ENCODE measurements at places on chromosomes 3 and 15.
A peak's percentile ranks its signal among the peaks of the same experiment; 100 is the strongest.

DNA sequence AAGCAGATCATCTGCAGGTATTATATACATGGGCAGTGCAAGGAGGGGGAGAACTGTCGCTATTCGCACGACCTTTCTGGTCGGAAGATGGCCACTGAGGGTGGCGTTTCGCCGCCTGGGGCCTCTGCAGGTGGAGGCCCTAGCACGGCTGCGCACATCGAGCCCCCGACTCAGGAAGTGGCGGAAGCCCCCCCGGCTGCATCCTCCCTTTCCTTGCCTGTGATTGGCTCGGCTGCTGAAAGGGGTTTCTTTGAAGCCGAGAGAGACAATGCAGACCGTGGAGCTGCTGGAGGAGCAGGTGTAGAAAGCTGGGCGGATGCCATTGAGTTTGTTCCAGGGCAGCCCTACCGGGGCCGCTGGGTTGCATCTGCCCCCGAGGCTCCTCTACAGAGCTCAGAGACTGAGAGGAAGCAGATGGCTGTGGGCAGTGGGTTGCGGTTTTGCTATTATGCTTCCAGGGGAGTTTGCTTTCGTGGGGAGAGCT lies 639 bp downstream of the MKRN3 start:
- DNase-seq = no peak

- DNase-seq = no peak
Observed at GRCh38 chr3:11565072-11565471, 78.6 kb downstream of the VGLL4 start.

DNA sequence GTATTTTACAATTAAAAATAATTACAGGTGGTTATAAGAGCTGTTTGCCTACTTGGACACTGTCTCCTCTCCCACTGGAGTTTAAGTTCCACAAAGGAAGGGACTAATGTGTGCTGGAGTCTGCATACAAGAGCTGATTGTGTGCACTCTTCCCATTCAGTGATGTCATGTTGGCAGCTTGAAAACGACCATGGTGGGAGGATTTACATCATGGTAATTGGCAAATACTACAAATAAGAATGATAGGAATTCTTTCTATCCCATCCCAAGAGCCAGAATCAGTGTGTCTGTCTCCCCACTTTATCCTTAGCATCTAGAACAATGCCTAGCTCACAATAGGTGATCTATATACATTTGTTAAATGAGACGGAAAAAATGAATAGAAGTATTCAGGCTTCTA lies 14.1 kb downstream of the ITGA11 start:
- DNase-seq = peak; percentile 53

DNA sequence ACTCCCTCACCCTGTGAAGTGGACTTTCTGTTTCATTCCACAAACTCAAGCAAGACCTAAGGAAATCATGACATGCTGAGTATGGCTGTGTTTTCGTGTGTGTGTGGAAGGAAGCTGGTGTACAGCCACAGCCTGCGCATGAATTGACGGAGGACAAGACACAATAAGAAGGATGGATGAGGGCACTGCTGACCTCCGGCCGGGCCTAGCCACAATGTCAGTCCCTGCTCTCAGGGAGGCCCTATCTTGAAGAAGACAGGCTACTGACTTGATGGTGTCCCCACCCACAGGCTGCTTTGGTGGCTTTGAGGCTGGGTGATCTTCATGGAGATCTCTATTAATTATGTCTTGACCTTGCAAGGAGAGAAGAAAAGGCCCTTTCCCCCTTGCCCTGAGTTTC lies 39.3 kb upstream of the CDCP1 start:
- DNase-seq = no peak
